Camera-type eye (tissue), 1 donor: ENCODE measurements at places on chromosomes 3 and 15. TPM values are rescaled to one million over a fixed set of nuclear protein-coding genes. Genes with fewer than 3 reads are reported as not detected.

The DAPK2 gene
- total RNA-seq: 6.5 TPM

The COL6A5 gene
- total RNA-seq: 0.16 TPM

The SLC27A2 gene
- total RNA-seq: 10.4 TPM

The TRH gene
- 14.0 TPM for total RNA-seq

The ZIC4 gene
- 5.5 TPM for total RNA-seq

The CPB1 gene
- total RNA-seq: 6.6 TPM

The ATP13A4 gene
- total RNA-seq: 14.6 TPM
